ENCODE measurements at places on chromosomes 13 and 19.

DNA sequence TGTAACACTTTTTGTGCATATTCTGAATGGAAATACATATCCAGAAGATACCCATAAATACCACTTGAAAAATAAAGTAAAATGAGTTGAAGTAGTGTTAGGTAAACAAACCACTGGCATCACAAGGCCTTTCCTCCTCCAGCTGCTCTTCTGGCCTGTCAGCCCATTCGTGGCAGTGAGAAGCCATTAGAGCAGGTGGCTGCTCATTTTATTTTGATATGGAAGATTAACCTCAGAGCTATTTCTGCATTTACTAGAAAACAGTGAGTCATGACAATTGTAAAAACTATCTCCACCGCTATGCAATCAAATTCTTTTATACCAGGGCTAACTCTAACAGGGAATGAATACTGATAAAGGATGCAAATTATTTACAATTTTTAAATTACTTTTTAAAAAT lies 2898.1 kb downstream of the PCDH9 start:
- no peak for DNase-seq

DNA sequence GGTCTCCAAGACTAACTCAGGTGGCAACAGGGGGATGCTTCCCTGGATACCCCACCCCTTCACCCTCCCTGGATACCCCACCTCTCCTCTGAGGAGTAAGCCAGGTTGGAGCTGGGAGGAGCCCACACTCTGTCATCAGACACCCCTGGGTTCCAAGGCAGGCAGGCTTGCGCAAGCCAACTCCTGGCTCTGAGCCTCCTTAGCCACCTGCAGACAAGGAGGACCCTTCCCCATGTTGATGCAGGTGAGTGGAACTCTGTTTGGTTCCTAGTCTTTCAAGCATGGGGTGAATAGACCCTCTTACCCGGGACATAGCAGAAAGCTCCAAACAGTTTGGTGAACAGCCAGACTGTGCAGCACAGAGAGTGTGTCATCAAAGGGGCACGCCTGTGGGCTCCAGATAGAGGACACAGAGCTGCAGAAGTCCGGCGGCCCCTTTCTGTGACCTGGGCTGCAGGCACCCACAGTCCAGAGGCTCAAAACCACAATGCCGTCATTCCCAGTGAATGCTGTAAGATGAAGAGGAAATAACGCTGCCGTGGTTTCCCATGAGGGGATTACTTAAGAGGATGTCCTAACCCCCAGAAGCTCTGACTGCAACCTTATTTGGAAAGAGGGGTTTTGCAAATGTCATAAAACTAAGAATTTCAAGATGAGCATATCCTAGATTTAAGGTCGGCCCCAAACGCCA lies 12.1 kb upstream of the HAS1 start:
- DNase-seq: peak; percentile 82

DNA sequence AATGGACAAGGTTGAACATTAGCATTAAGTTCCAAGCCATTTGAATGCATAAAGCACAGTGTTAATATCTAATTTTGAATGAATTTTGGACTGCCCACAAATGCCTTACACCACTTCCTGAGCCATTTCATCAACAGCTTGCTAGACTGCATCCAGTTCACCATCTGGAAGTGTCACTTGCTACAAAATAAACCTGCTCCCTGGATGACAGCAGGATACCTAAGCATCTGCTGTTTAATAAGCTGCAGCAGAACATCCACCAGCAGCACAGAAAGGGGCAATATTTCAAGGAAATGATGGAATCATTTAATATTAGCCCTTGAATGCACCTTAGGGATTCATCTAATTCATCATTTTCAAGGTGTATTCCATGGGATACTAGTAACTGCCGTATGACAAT lies 76.6 kb upstream of the PCDH9 start:
- DNase-seq: no peak

- no peak for DNase-seq
Measured at GRCh38 chr19:35397064-35397463, 26.2 kb downstream of the GPR42 start.

- DNase-seq: no peak
Measured at GRCh38 chr19:47099576-47100050, 14.0 kb downstream of the ZC3H4 start.

DNA sequence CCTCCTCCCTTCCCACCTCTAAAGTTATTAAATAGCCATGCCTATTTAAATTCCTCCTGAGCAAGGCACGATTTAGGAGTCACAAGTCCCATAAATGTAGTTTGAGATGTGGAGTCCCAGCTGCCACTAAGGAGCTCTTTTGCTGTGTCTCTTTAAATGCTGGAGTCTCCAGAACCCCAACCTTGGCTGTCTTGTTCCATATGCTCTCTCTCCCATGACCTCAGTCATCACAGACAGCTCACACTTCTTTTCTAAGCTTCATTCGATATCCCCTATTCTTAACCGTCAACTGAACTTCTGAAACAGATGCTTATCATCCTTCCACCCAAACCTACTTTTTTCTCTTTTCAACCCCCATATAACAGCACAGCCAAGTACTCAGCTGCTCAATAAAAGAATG lies 197.1 kb downstream of the VWA8 start:
- DNase-seq: no peak

DNA sequence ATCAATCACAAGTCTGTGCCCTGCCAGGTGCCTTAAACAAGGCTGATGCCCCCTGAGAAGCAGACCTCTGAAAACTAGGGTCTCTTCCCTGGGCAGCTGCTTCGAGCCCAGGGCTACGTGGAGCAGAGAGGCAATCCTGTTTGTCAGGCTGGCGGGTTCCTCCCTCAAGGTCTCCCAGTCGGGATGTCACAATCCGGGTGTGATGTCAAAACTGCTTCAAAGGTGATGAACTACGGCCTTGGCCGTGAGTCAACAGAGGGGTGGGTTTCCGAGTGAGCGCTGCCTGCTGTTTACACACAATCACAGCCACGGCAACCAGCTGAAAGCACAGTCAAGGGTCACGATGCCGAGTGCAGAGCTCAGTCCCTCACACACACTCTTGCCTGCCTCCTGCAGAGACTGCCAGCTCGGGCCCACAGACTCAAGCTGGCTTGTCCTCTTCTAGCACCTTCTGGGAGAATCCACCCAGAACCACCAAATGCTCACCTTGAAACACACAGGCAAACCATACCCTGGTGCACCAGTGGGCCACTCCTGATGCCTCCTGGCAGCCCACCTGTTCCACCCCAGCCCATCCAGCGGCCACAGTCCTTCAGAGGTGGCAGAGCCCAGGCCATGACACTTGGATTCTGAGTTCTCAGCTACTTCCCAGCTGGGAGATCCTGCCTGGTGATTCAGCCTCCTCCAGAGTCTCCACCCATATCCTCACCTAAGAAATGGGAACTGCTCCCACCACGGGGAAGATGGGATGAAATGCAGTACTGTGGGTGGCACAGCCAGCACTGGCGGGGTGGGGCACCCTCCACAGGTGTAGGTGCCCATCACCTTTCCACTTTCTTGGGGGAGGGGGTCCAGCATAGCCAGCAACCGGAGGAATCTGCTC lies 6.8 kb downstream of the ELL start:
- DNase-seq: no peak

- no peak for DNase-seq
Measured at GRCh38 chr13:105915146-105915850, 620.2 kb downstream of the EFNB2 start.

DNA sequence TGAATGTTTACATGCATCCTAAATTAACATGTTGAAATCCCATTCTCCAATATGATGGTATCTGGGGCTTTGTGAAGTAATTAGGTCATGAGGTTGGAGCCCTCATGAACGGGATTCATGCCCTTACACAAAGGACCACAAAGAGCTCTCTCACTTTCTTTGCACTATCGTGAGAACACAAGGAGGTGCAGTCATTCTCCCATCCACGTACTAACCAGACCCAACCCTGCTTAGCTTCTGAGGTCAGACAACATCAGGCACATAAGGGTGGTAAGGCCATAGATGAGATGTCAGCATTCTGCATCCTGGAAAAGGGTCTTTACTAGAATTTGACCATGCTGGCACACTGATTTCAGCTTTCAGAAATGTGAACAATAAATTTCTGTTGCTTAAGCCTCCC lies 1211.9 kb upstream of the MIR17HG start:
- no peak for DNase-seq

DNA sequence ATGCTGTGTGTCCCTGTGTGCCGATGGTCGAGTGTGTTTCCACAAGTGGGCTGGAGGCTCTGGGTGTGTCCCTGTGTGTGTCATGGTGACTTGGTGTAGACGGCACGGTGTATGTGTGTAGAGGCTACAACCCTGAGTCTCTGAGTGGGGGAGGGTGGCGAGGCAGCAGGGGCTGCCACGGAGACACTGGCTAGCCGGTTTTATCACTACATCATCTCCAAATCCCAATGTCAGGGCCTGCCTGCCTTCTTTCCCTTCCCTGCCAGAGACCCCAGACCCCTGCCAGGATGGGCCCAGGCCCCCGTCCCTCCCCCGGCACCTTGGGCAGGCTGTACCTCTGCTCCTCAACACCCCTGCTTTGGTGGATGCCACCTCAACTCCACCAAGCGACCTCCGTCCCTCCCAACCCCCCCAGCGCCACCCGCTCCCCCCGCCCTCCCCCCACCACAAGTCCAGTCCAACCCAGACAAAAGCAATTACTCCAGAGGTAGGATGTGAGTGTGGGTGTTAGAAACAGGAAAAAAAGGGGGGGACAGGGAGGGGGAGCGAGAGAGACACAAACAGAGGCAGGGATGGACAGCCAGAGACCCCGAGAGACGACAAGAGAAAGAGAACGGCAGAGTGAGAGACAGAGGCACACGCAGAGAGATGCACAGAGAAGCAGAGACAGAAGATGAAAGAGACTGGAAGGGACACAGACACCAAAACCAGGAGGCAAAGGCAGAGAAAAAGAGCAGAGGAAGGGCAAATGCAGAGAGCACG lies 21.6 kb upstream of the POU2F2 start:
- DNase-seq: no peak

DNA sequence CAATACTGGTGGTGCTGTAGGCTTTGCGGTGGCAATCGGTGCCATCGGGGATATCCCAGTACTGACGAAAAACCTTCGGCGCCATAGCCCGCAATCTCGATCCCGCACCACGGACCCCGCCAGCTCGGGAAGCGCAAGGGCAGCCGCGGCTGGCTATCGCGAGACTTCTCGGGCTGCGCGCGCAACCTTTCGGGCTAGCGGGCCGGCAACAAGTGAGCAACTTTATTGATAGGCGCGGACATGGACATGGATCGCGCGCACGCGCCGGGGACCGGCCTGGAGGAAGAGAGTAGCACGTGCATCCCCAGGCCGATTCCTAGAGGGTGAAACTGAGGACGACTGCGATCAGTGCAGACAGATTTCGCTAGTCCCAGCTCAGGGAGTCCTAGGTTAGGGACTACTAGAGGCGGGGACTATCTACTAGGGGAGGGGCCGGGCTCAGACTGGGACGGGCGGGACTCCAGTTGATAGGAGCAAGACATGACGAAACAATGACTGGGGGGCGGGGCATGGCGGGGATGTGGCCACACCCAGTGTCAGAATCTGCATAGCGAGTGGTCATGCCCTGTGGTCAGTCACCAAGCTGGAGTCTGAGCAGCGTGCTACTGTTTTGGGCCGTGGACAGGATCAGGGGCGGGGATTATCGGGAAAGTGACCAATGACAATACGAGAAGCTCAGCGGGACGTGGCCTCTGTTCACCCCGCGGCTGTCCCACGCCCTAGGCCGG lies at the start of gene NDUFA11:
Gene NDUFA11, minus strand, starts transcription at position 167 of the 728 bp plus-strand sequence. Its CDS starts 82 bp downstream, at position 85.
- peak; percentile 96 for DNase-seq

- DNase-seq: peak; percentile 17
Measured at GRCh38 chr13:74301258-74301935, 167.2 kb upstream of the KLF12 start.

DNA sequence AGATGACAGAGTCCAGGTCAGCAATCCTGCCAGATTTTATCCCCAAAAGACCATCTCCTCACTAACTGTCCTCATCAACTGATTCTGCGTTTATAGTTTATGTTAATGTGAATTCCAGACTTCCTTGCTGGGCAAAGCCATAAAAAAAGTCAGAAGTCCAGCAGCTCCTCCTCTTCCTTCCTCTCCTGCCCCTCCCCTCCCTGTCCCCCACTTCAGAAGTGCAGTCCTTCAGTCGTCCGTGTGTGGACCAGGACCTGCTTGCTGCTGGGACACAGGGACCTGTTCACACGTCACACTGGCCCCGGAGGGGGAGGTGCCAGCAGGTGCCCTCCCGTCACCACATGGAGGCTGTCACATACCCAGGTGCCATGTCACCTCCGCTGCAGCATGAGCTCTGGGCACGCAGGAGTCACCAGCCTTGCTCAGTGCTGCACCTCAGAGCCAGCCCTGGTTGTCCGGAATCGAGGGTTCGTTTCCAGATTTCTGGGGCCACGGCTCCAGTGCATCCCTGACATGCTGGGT lies 4.0 kb upstream of the MCF2L start:
- no peak for DNase-seq

DNA sequence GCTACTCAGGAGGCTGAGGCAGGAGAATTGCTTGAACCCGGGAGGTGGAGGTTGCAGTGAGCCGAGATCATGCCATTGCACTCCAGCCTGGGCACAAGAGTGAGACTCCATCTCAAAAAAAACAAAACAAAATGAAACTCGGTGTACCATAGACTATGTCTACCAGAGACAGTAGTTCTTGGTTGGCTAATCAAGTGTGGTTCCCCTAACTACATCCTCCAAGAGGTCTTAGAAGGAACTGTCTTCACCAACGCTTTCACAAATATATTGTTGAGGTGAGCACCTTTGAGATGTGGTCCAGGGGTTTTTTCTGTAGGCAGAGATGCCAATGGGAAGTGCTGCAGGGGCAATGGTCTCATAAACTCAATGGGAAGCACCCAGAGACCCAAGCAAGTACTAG lies 48.0 kb downstream of the RFC3 start:
- DNase-seq: no peak

DNA sequence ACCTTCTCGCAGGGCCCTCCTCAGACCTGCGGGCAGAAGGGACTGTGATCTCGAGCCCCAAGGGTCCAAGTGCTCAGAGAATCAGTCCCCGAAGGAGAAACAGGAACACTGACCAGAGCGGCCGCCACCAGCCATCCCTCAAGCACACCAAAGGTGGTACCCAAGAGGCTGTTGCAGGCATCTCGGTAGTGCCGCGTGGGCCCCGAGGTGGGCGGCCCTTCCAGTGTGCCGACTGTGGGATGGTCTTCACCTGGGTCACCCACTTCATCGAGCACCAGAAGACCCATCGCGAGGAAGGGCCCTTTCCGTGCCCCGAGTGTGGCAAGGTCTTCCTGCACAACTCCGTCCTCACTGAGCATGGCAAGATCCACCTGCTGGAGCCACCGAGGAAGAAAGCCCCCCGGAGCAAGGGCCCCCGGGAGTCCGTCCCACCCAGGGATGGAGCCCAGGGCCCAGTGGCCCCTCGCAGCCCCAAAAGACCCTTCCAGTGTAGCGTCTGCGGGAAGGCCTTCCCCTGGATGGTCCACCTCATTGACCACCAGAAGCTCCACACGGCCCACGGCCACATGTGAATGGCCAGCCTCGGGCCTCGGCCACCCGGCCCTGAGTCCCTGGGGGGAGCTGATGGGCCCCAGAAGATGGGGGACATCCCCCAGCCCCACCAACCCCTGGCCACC lies 5.5 kb upstream of the ZNF135 start:
- DNase-seq: no peak

DNA sequence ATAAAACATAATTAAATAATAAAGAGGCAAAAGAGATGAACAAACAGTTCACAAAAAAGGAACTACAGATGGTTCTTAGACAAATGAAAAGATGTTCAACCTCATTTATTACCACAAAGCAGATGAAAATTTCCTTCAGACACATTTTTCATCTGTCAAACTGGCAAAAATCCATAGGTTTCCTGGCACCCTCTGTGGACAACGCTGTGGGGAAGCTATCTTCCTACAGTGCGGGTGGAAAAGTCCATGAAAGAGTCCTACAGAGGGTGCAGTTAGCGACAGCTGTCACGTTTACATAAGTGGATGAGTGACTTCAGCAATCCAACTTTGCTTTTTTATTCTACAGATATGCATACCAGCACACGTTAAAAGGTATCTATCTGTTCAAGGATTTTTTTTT lies 30.3 kb upstream of the PDCD5 start:
- no peak for DNase-seq
